Mammary epithelial cell (primary cell): ENCODE measurements at places on chromosomes 16 and 17. TPM values are rescaled to one million over a fixed set of nuclear protein-coding genes. Genes with fewer than 3 reads are reported as not detected.

DNA sequence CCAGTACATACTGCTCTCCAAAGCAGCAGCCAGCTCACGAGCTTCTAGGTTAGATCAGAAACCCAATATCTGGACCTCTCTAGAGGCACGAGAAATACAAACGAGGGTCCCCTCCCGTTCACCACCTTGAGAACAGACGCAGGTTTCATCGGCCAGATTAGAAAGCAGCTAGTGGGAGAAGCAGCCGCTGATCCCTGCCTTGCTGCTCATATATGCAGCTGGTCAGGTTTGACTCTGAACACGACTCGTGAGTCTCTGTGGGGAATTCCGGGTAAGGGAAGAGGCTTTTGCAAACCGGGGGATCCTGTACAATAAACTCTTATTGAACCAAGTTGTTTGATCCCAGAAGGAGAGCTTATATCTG is 1.6 kb downstream of the VAT1L start:
- DNase-seq: no peak

- no peak for DNase-seq
These were observed 132.3 kb upstream of the SDK2 start for GRCh38 chr17:73776351-73777130.

- no peak for DNase-seq
These were observed 10.9 kb downstream of the COPS3 start for GRCh38 chr17:17269926-17270773.

- no peak for DNase-seq
These were observed 6.3 kb downstream of the TNS4 start for GRCh38 chr17:40495140-40495539.

DNA sequence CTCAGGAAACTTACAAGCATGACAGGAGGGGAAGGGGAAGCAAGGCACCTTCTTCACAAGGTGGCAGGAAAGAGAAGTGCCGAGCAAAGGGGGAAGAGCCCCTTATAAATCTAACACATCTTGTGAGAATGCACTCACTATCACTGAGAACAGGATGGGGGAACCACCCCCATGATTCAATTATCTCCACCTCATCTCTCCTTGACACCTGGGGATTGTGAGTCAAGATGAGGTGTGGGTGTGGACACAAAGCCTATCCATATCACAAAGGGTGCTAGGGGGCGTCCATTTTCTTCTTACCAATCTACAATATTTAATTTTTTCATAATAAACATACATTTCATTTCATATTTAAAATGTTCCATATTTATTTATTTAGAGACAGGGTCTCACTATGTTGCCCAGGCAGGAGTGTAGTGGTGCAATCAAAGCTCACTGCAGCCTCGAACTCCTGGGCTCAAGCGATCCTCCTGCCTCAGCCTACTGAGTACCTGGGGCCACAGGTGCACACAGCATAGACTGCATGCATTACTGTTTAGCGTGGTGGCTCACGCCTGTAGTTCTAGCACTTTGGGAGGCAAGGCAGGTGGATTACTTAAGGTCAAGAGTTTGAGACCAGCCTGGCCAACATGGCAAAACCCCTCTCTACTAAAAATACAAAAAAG is 26.5 kb upstream of the FAAP100 start:
- DNase-seq: peak; percentile 62

DNA sequence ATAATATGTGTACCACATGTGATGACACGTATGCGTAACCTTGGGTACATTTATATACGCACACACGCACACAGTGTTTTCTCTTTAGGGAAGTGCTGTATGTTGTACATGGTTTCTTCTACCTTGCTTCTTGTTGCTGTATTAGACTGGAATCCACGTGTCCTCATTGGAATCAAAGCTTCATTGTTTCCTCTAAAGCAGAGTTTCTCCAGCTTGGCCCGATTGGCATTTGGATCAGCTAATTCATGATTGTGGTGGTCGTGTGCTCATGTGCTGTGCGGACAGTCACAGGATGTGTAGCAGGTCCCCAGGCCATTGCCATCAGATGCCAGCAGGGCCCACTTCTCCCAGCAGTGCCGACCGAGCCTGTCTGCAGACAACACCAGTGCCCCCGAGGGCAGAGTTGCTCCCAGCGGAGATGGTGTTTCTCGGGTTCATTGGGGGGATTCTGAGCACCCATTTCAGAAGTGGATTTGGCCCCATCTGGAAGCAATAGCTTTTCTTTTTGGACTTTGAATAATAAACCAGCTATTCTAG is 148.4 kb downstream of the RPTOR start:
- DNase-seq: no peak

- peak; percentile 42 for DNase-seq
These were observed 10.3 kb upstream of the MED13 start for GRCh38 chr17:62075308-62075815.

GRCh38 chr17:46192439-46193150 is 634 bp downstream of the KANSL1 start:
- peak; percentile 50 for DNase-seq

DNA sequence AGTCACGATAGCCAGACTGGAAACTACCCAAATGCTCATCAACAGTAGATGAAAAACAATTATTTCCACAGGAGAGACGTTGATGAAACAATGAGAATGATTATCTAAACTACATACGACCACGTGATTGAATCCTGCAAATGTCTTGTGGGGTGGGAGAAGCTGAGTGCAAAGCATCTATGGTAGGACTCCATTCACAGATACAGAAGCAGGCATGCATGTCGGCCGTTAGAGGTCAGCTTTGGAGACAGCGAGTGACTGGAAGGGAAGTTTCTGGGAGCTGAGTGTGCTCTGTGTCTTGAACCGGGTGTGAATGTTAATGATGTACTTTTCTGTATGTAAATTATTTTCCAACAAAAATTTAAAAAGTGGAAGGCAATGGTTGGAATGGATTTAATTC is 71.5 kb upstream of the DNAJA2 start:
- no peak for DNase-seq

DNA sequence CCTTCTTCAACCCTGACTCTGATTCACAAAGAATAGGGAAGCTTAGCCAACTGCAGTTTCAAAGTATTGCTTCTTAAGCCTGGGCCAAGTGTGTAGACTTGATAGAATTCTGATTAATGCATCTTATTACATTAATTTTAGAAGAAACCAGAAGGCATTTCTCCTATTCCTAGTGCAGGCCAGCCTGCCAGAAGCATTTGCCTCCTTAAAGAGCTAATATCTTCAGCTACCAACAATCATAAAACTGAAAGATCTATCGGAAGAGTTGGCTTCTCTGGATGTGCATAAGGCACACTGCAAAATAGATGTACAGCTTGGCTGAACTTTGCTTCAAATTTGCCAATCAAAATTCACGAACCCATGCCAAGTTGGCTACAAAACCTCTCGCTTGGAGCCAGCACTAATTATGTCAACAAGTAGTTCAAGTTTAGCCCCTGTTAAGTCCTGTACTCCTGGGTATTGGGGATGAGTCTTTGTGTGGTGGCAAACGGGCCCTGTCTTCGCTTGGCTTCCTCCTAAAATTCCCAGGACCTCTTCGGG is 717.8 kb downstream of the WWOX start:
- DNase-seq: no peak

DNA sequence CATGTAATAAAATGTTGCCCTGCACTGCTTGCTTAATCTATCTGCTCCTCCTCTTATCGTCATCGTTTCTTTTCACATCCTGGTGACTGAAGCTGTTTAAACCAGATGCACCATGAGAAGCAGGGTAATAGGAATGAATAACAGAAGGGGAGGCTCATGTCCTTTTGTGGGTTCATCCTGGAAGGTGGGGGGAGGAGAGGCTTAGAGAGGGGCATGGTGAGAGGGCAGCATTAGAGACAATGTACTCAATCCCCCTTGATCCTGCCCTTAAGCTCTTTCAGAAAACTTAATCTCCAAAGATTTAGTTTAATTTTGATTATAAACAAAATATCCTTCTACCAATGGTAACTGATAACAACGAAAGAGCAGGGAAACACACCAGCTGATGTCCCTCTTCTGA is 248.5 kb downstream of the CA10 start:
- DNase-seq: no peak

GRCh38 chr16:60151987-60152386 is 1417.9 kb upstream of the GOT2 start:
- DNase-seq: peak; percentile 25

GRCh38 chr17:50534222-50534978 is 1.9 kb downstream of the EPN3 start:
- DNase-seq: peak; percentile 86

DNA sequence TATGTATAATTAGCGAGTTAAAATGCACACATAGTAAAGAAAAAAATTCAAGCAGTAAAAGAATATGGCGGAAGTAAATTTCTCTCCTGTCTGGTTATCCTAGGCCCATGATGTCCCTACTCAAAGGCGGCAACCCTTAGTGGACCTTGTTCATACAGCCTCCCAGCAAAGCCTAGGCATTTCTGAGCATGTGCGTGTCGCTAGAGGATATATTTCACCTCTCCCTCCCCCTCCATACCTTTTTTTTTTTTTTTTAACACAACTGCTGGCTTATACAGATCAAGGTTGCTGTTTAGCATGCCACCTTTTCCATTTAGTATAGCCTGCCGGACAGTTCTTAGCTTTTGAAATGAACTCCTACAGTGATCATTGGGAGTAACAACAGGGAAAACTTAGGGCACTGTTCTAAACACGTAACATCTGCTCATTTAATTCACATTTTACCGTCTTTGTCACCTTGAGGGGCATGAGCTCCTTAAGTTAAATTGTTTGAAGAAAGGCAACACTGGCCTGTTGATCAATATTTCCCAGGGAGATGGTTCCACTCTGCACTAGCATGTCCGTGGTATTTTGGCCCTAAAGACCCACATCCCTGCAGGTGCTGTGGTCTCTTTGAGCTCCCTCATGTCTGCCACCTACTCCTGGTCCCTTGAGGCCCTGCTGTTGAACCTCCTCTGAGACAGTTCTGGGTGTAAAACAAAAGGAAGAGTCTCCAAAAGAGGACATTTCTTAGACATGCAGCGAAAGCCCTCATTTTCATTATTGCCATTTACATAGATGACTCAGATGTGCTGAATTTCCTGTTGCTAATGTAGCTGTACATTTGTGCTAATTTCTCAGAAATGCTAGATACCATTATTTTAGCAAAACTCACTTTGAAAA is 4.1 kb upstream of the TNFRSF13B start:
- DNase-seq: no peak

GRCh38 chr16:71707199-71707598 is 17.3 kb downstream of the PHLPP2 start:
- no peak for DNase-seq

- no peak for DNase-seq
These were observed 31.3 kb upstream of the RASL10B start for GRCh38 chr17:35700150-35700549.

- no peak for DNase-seq
These were observed 10.2 kb downstream of the RSPRY1 start for GRCh38 chr16:57196286-57196685.

DNA sequence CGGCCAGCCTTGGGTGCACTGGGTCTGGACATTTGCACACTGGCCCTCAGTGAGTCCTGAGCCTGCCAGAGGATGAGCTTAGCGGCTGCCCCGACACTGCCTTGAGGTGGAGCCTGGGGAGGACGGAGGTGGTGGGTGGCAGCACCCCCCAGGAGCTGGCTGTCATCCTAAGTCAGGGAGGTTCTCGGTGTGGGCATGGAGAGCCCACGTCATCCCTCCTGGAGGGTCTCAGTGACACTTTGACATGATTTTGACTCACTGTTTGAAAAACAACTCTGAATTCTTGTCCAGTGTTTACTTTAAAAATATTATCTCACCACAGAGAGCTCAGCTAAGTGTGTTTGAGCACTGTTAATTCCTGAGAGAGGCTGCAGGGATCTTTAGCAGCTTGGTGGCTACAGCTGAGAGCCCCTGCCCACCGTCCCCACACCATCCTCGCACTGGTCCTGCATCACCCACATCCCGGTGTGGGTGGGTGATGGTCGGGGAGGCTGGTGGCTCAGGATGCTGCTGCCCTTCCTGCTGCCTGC is 63.1 kb downstream of the BANP start:
- DNase-seq: no peak

DNA sequence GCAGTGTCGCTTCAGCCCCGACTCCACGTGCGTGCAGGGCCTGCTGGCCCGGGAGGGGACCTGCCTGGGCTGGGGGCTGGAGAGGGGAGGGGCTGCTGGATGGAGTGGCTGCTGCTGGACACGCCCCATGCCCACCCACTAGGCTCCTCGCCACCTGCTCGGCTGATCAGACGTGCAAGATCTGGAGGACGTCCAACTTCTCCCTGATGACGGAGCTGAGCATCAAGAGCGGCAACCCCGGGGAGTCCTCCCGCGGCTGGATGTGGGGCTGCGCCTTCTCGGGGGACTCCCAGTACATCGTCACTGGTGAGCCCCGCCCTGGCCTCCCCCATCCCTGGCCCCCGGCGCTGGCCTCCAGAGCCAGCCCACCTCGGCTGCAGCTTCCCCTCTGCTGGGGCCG is 2.4 kb downstream of the BRICD5 start:
- DNase-seq: no peak

- DNase-seq: no peak
These were observed 10.7 kb downstream of the CACNA1H start for GRCh38 chr16:1163567-1164055.

DNA sequence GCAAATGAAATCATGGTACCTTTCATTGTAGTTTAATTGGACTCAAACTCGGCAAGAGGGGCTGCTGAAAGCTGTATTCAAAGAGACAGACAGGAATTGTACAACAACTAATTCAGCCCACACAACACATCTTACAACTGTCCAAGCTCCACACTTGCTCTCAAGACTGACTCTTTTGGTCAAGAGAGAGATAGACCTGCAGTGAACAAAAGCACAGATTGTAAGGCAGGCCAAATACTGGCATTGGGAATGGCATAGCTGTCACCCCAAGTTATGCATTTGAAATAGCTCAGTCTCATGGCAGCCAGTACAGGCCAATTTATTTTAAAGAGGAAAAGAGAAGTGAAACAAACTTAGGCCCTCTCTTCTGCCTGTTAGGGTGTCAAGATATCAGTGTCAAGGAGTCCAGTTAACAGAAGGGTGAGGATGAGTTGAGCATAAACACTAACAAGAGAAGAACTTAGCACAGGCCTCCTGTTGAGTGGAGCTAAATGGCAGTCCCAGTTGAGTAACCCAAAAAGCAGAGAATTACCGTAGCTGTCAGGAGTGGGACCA is 215.7 kb downstream of the IRX3 start:
- no peak for DNase-seq

The C17orf107 gene
- total RNA-seq: 4.0 TPM

The PPY gene
- not detected for total RNA-seq

The CD300LB gene
- total RNA-seq: not detected

The KRTAP4-4 gene
- total RNA-seq: not detected in 2 replicates

The ZFHX3 gene
- total RNA-seq: 6.7 TPM

The TBX6 gene
- 0.19 and 0.73 TPM in 2 replicates for total RNA-seq

The MFSD6L gene
- total RNA-seq: not detected in 2 replicates

The CA5A gene
- not detected in 2 replicates for total RNA-seq

The NOG gene
- total RNA-seq: 3.4 and 6.0 TPM in 2 replicates

The CPHXL2 gene
- total RNA-seq: not detected in 2 replicates
